ENCODE measurements at places on chromosomes 4 and X. TPM values are rescaled to one million over a fixed set of nuclear protein-coding genes. Genes with fewer than 3 reads are reported as not detected.

The CLDN24 gene
- total RNA-seq: not detected

The BRS3 gene
- not detected for total RNA-seq

The SATL1 gene
- total RNA-seq: not detected

The PABPC1L2A gene
- not detected for total RNA-seq

The RAB41 gene
- total RNA-seq: not detected

The PLP1 gene
- 3.6 TPM for total RNA-seq

The KLB gene
- not detected for total RNA-seq

The ARHGAP4 gene
- 36.3 TPM for total RNA-seq

The REELD1 gene
- 0.28 TPM for total RNA-seq

The CYLC1 gene
- not detected for total RNA-seq

The HMX1 gene
- total RNA-seq: not detected

The PPM1K gene
- 23.8 TPM for total RNA-seq

The METTL14 gene
- 44.8 TPM for total RNA-seq

The AKAP4 gene
- total RNA-seq: not detected

The GPR50 gene
- not detected for total RNA-seq

The ARX gene
- total RNA-seq: not detected

The UGT8 gene
- 0.19 TPM for total RNA-seq

The SRPX gene
- 228 TPM for total RNA-seq

The FAM9C gene
- 0.19 TPM for total RNA-seq

The MAML3 gene
- total RNA-seq: 6.3 TPM

The GLRA2 gene
- not detected for total RNA-seq

The GAGE13 gene
- not detected for total RNA-seq

The RTL5 gene
- total RNA-seq: 8.9 TPM

The MAGEA2 gene
- total RNA-seq: not detected

The PABPC5 gene
- 3.5 TPM for total RNA-seq

The AMOT gene
- total RNA-seq: 21.0 TPM

The FSTL5 gene
- not detected for total RNA-seq
